ENCODE measurements at places on chromosomes 7 and 10. TPM values are rescaled to one million over a fixed set of nuclear protein-coding genes. Genes with fewer than 3 reads are reported as not detected.

DNA sequence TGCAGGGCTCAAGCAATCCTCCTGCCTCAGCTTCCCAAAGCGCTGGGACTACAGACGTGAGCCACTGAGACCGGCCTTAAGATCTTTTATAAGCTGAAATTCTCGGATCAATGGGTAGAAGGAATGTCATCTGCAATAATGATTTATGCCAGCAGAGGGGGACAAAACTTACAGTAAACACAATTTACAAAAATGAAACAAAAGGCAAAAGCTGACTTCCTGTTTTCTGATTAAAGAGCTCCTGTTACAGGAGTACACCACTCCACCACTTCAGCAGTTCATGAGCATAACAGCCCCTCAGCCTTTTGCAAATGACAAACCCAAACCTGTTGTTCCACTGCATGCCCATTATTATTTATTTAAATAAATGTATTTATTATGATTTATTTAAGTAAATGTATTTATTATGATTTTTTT, 88.5 kb upstream of the ATP6V0A4 start:
- peak; percentile 71 for DNase-seq

DNA sequence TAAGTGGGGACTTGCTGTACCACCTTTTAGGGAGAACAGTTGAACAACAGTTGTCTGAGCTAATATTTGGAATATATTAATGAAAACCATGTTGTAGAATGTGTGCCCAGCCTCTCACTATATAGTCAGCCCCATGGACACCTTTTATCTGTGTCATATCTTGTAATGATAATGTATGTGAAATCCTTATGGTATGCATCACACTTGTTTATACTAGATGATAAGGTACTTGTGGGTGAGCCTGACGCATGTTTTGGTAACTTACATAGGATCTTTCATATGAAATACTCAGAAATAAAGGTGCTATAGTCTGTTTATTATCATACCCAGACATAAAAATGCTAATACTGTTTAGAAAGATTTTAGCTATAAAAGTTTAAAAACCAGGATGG, 32.8 kb downstream of the CAMK1D start:
- DNase-seq = no peak

- DNase-seq = no peak
Measured at GRCh38 chr7:123398921-123399320, 135.5 kb downstream of the IQUB start.

DNA sequence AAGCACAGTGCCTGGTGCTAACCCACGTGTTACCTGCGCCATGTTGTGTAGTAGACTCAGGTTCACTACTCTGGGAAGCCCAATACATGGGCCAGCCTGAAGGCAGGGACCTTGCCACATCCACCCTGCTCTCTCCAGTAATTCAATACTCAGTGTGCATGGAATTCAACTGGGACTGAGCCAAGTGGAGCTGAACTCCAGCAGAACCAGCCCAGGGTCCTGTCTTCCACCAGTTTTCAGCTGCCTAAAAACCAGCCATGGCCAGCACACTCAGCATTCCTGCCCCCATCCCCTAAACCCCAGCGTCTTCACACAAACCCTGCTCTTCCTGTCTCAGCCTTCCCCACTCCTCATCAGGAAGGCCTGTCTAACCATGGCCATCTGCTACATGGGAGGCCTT, 15.4 kb downstream of the FGF8 start:
- DNase-seq = no peak

The SFRP4 gene
- total RNA-seq = not detected

The ABCA13 gene
- not detected for total RNA-seq

All from activated naive CD4-positive, alpha-beta T cell treated with anti-CD3 and anti-CD28 coated beads, Interleukin-2, amount 50 U/mL, for 72 hours (primary cell).